ENCODE measurements at places on chromosomes 12 and 14. TPM values are rescaled to one million over a fixed set of nuclear protein-coding genes. Genes with fewer than 3 reads are reported as not detected.

Gene RAB15
- total RNA-seq: 6.8 TPM

Gene B4GALNT1
- total RNA-seq: 0.57 TPM

Gene KRT75
- 0.14 TPM for total RNA-seq

Gene PKP2
- 6.0 TPM for total RNA-seq

Gene CLEC1B
- total RNA-seq: 0.19 TPM

DNA sequence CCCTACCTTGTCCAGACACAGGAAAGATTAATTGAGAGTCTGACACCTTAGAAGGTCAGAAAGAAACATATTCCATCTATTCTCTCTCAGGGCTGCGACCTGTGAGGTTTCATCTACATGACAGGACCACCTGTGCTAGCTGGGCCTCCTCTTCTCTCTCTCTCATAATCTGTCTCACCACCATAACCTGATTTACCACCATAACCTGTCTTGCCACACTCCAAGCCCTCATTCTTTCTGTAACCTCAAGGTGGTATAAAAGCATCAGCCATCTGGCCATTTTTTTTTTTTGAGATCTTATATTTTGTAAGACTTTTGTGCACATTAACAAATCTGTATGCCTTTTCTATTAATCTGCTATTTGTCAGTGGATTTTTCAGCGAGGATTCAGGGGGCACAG lies 75.5 kb downstream of the ACADS start:
- H3K4me1 ChIP-seq: peaks cover 14% of the 10 kb centered on the region
- DNase-seq: no peak
- no peaks in the 10 kb centered on the region for H3K36me3 ChIP-seq
- no peaks in the 10 kb centered on the region for H3K27me3 ChIP-seq

DNA sequence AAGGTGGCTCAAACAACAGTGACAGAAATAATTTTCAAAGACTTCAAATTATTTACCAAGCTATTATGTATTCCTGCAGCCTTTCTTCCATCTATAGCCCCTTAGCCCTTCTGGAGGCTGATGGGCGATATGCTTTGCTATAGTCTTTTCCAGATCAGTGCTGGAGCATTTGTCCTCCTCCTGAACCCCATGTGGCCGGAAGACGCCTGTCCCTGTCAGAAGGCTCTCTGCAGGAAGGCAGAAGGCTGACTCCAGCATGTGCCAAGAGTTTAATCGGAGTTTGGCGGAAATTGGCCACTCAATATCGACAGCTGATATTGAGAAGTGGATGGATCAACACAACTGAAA lies 49.3 kb upstream of the MAX start:
- no peak overlapping the region for H3K27ac ChIP-seq
- DNase-seq: no peak
- no peaks in the 10 kb centered on the region for H3K36me3 ChIP-seq
- H3K27me3 ChIP-seq: no peaks in the 10 kb centered on the region

- no peak overlapping the region for H3K27ac ChIP-seq
- H3K27me3 ChIP-seq: peaks cover 58% of the 10 kb centered on the region
- no peaks in the 10 kb centered on the region for H3K36me3 ChIP-seq
- H3K4me1 ChIP-seq: no peaks in the 10 kb centered on the region
- DNase-seq: no peak
Observed at GRCh38 chr12:109304485-109304884, 4.6 kb downstream of the FOXN4 start.

DNA sequence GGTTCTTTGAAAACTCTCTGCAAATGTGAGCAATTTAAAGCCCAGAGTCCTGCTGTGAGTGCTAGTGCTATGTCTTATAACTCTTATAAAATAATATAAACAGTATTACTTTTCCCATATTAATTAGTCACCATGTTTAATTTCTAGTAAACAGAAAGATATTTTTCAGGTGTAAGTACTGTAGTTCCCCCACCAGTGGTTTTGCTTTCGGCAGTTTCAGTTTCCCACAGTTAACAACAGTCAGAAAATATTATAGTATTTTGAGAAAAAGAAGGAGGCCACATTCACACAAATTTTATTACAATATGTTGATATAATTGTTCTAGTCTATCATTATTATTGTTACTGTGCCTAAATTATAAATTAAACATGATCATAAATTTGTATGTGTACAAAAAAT lies 800.5 kb downstream of the LRFN5 start:
- H3K4me3 ChIP-seq: no peak overlapping the region
- DNase-seq: no peak
- H3K27me3 ChIP-seq: no peaks in the 10 kb centered on the region
- no peaks in the 10 kb centered on the region for H3K36me3 ChIP-seq

DNA sequence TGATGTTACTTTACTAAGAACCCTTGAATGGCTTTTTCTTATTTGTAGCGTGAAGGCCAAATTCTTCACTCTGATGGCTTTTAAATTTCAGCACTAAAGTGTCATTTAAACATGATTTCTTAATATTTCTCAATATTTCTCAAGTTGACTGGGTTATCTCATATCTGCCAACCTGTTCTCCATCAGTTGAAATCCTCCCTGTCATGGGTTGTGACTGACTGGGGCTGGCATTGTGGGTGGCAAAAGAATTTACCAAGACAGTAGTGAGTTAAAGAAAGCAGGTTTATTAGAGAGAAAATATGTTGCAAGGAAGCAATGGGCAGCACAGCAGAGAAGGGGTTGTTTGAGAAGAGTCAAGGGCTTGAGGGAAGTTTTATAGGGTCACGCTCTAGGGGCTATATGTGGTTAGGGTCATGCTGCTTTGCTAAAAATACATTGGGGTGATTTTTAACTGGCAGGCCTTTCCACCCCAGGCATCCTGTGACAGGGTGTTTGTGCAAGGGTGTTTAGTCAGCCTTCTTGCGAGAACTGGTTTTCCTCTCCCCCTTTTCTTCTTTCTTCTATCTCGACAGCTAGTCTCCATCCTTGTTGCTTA lies 232.8 kb upstream of the SEL1L start:
- no peaks in the 10 kb centered on the region for H3K4me1 ChIP-seq
- DNase-seq: no peak
- no peaks in the 10 kb centered on the region for H3K36me3 ChIP-seq
- no peaks in the 10 kb centered on the region for H3K27me3 ChIP-seq

GRCh38 chr12:3033539-3033867 lies 43.7 kb upstream of the TSPAN9 start:
- no peaks in the 10 kb centered on the region for H3K4me1 ChIP-seq
- H3K27me3 ChIP-seq: no peaks in the 10 kb centered on the region
- no peak for DNase-seq
- H3K36me3 ChIP-seq: no peaks in the 10 kb centered on the region
- H3K27ac ChIP-seq: no peak overlapping the region

GRCh38 chr12:8603856-8604255 lies 8.8 kb downstream of the AICDA start:
- H3K36me3 ChIP-seq: no peaks in the 10 kb centered on the region
- no peaks in the 10 kb centered on the region for H3K27me3 ChIP-seq
- no peak overlapping the region for H3K4me3 ChIP-seq
- no peak overlapping the region for H3K27ac ChIP-seq

DNA sequence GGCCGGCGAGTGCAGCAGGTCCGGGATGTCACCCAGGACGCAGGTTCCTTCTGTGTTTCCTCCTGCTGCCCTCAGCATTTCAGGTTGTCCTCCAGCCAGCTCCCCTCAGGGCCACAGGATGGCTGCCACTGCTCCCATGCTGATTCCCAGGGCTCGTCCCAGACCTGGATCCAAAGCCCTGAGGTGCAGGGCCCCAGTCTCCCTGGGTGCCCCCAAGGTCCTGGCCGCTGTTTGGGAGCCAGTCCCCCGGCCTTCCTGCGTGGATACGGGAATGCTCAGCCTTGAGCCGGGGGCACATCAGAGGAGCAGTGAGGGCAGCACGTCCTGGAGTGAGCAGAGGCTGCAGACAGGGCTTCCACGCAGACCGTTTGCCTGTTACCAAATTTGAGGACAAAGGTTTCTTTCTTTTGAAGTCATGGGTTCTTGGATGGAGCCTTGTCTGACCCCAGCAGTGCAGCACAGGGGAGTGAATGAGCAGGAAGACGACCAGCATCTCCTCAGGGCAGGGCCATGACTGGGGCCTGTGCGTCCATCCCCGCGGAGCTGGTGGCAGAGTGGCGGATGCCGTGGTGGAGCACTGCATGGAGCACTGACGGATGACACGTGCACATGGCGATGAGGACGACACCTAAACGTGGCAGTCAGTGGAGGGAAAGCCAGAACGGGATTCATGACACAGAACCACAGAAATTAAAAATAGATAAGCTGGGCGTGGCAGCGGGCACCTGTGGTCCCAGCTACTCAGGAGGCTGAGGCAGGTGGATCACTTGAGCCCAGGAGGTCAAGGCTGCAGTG lies 12.5 kb upstream of the CACNA2D4 start:
- H3K36me3 ChIP-seq: no peaks in the 10 kb centered on the region
- H3K4me3 ChIP-seq: no peak overlapping the region
- H3K4me1 ChIP-seq: no peaks in the 10 kb centered on the region
- no peaks in the 10 kb centered on the region for H3K27me3 ChIP-seq
- H3K27ac ChIP-seq: no peak overlapping the region

GRCh38 chr12:115866909-115867525 lies 410.5 kb downstream of the MED13L start:
- DNase-seq: no peak
- no peak overlapping the region for H3K4me3 ChIP-seq
- no peaks in the 10 kb centered on the region for H3K27me3 ChIP-seq

All from thymus (tissue), 14 donors.